ENCODE measurements at places on chromosomes 3 and 15.
A peak's percentile ranks its signal among the peaks of the same experiment; 100 is the strongest.

DNA sequence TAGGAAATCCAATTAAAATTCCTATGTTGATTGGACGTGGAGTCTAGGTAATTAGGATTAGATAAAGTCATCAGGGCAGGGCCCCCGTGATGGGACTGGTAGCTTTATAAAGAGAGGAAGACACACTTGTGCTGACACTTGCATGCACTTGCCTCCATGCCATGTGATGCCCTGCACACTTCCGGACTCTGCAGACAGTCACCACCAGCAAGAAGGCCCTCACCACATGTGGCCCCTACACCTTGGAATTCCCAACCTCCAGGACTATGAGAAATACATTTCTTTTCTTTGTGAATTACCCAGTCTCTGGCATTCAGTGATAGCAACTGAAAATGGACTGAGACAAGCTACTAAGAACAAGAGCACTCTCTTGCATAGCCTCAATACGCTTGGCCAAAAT lies 90.6 kb downstream of the CRYGS start:
- no peak for DNase-seq

DNA sequence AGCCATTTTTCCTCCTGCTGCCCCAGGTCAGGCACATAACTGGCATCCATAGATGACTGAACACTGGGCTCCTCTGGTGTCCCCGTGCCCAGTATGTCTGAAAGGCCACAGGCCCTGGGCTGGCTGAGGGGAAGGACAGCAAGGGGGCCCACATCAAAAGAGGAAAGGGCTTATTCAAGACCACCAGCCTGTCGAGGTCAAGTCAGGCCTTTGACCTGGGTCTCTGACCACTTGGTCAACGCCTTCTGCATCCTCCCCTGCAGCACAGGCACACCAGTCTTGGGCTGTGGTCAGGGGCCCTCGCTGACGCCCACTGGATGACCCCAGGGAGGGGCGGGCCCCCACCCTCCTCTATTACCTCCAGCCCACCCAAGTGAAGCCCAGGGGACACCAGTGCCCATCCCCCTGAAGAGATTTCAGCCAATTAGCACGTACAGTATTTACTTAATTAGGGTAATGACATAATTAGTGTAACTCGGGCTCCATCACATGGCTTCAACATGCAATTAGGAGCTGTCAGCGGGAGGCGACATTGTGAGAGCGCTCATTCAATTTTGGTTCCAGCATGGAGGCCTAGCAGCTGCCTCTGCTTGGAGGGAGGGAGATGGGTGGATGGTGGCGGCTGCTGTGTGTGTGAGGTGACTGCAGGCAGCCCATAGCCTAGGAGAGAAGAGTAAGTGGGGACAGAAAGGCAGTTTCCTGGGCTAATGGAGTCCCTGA lies 13.5 kb upstream of the DNAH1 start:
- DNase-seq, result no peak

GRCh38 chr15:94253742-94254141 lies 22.4 kb downstream of the MCTP2 start:
- DNase-seq, result no peak

DNA sequence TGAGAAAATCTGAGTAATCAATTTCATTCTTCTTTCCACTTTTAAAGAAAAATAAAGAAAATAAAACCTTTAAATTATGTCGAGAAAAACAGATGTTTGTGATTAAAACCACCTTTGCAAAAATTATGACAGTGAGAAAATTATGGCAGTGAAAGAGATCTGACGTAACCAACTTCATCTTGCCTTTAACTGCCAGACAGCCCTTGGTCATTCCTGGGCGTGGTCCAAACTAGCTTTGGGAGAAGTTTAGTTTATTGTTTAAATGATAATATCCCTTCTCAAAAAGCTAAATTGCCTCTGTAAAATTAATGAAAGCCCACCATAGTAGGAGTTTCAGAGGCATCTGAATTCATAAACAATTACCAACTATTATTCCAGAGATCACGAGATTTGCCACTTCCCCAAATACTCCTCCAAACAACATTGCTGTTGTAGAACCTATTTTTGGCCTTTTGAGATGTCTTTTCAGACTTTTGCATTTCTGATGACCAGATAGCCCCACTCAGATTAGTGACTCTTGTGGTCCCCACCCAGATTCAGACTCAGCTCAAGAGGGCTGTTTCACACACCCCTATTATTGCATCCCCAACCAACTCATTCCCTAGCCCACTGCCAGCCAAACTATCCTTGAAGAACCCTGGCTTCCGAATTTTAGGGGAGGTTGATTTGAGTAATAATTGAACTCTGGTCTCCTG lies 664.4 kb upstream of the CBLB start:
- no peak for DNase-seq

GRCh38 chr3:68057637-68058320 lies 403.4 kb upstream of the SUCLG2 start:
- DNase-seq, result no peak

- DNase-seq, result peak; percentile 91
Measured at GRCh38 chr3:134374105-134374790, at the start of gene AMOTL2. Gene AMOTL2 (minus strand): TSS chr3:134374447. CDS start chr3:134371433, 3,014 bp downstream.

- DNase-seq, result no peak
Measured at GRCh38 chr3:158846803-158847451, 45.1 kb downstream of the MFSD1 start.

GRCh38 chr3:146550743-146551510 lies 6.5 kb upstream of the PLSCR1 start:
- no peak for DNase-seq

- no peak for DNase-seq
Measured at GRCh38 chr15:72141171-72142084, 23.2 kb downstream of the SENP8 start.

All from frontal cortex (tissue), 4 donors.